ENCODE measurements at places on chromosomes 5 and 9.

DNA sequence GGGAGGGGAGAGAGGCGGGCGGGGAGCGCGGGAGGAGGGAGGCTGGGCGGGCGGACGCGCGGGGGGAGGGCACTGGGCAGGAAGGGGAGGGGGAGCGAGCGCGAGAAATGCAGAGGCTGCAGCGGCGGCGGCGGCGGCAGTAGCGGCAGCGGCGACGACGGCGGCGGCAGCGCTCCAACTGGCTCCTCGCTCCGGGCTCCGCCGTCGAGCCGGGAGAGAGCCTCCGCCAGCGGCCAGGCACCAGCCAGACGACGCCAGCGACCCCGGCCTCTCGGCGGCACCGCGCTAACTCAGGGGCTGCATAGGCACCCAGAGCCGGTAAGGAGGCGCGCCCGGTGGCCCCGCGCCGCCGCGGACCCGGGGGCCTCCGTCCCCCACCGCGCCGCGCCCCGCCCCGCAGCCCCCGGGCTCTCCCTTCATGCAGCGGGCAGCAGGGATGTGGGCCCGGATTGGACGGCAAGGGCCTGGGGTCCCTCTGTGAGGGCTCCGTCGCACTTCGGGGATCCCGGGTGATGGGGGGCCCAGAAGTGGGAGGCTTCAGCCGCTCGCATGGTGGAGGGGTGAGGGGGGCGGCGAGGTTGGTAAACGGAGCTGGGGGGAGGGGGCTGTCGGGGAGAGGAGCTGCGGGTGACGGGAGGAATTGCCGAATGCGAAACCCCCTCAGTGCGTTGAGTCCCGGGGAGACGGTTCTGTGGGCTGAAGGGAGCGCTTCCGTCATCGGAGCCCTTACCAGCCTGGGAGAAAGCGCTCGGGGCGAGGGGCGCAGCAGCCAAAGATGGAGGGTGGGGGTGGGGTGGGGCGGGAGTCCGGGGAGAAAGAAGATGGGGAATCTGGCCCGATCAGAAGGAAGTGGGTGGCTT lies at the start of gene BASP1:
Gene BASP1, plus strand, starts transcription at position 139 of the 860 bp plus-strand sequence. CDS start 57,586 bp downstream, outside the sequence.
- DNase-seq, result no peak

- DNase-seq, result no peak
Measured at GRCh38 chr9:93223260-93224180, 39.6 kb downstream of the WNK2 start.

DNA sequence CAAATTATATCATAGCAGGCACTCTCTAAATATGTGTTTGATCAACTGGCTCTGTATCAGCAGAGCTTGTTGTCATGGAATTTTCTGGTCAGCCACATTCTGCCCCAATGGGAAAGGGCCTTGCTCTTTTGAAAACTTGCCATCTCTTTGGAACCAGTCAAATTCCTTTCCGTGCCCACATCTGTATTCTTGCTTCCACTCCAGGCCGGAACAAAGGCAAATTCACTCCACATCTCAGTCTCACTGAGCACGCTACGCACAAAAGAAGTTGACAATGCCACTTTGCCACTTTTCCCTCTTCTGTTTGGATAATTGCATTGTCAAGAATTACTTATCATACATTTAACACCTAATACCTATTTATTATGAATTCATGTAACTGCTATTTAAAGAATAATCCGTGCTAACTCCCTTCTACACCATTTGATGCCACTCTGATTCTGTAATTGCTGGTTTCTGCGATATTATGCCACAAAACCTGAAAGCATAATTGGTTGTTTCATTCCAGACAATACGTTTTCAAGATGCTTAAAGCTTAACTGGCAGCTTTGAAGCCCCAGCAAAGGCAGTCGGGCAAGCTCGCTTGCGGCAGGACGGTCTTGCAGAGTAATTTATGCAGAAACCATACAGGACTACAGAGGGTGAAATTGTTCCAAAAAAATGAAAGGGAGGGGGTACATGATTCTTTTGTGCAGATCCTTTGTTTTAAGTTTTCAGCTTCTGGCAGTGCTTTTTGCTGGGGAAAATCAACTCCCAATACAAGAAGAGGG lies 277.7 kb downstream of the MSX2 start:
- DNase-seq, result no peak

DNA sequence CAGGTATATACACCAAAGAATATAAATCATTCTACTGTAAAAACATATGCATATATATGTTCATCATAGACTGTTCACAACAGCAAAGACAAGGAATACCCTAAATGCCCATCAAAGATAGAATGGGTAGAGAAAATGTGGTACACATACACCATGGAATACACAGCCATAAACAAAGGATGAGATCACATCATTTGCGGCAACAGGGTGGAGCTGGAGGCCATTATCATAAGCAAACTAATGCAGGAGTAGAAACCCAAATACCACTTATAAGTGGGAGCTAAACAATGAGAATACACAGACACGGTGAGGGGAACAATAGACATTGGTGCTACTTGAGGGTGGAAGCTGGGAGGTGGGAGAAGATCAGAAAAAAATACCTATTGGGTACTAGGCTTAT lies 117.6 kb downstream of the COX7C start:
- no peak for DNase-seq

Measured in stimulated activated CD4-positive, alpha-beta T cell treated with anti-CD3 and anti-CD28 coated beads, Interleukin-4, amount 100 ng/mL, for 48 hours (primary cell).